ENCODE measurements at places on chromosomes 2 and 18.

DNA sequence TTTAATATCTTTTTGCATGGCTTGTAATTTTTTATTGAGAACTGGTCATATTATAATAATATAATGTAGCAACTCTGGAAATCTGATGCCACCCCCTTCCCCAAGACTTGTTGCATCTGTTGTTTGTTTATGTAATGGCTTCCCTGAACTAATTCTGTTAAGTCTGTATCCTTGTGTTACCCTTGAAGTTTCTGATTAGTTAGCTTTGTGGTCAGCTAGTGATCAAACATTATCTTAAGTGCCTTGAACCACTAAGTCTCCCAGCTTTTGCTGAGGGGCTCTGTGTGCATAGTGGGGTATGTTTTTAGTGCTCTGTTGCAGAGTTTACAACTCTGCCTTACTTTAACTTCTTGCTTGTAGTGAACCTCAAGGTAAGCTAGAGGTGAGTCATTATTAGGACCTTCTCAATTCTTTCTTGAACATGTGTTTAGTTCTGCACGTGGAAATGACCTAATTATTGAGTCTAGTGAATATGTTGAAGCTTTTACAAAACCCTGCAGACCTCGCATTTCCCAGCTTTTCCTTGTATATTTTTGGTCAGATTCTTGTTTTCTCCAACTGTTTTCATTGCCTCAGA lies 24.8 kb downstream of the SMCHD1 start:
- no peak overlapping the region for H3K27ac ChIP-seq
- no peak overlapping the region for H3K4me3 ChIP-seq
- no peaks in the 10 kb centered on the region for H3K4me1 ChIP-seq
- H3K27me3 ChIP-seq, result no peaks in the 10 kb centered on the region

GRCh38 chr2:201447086-201447485 lies 4.2 kb downstream of the TRAK2 start:
- DNase-seq, result no peak
- no peak overlapping the region for H3K27ac ChIP-seq
- no peaks in the 10 kb centered on the region for H3K4me1 ChIP-seq
- H3K36me3 ChIP-seq, result peaks cover 3% of the 10 kb centered on the region
- H3K27me3 ChIP-seq, result no peaks in the 10 kb centered on the region

DNA sequence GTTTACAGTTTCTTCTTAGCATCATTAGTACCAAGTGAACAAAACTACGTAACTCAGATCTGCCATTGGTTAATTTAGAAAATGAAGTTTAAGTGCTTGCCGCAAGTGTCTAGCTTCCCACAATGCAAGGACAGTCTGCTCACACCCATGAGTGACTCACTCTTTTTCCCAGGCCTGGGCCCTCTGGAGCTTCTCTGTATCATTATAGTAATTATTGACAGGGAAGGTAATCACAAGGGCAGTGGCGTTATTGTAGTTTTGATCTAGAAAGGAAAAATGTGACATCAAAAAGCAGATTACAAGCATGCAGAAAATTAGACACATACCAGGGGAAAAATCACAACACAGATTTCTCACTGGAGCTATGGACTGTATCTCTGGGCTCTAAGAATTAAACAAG lies 38.5 kb downstream of the NPC1 start:
- no peak overlapping the region for H3K27ac ChIP-seq
- no peak overlapping the region for H3K4me3 ChIP-seq
- no peaks in the 10 kb centered on the region for H3K4me1 ChIP-seq
- DNase-seq, result peak; percentile 48
- no peaks in the 10 kb centered on the region for H3K27me3 ChIP-seq

DNA sequence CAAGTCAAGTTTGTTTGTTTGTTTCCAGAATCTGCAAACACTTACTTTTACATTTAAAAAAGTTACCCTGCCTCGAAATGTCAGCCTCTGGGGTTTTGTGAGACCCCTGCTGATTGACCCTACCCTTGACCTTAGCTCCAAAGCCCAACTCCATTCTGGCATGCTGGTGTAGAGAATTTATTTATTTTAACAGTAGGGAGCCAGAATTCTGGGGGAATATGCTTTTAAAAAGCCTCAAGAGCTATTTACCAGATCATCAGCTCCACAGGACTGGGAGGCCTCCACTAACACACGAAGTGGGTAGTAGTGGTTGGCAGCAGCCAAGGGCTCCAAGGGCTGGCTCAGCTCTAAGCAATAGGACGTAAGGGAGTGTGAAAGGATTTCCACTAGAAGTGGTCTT lies 23.2 kb upstream of the GREB1L start:
- H3K27ac ChIP-seq, result no peak overlapping the region
- no peak for DNase-seq
- H3K4me1 ChIP-seq, result no peaks in the 10 kb centered on the region
- H3K27me3 ChIP-seq, result no peaks in the 10 kb centered on the region

GRCh38 chr2:210003359-210003758 lies 921 bp downstream of the RPE start:
- H3K36me3 ChIP-seq, result no peaks in the 10 kb centered on the region
- no peaks in the 10 kb centered on the region for H3K27me3 ChIP-seq
- H3K4me3 ChIP-seq, result peak overlapping the region; percentile 97
- no peak overlapping the region for H3K27ac ChIP-seq

All from trophoblast cell (in vitro differentiated cells and primary cell).